ENCODE measurements at places on chromosomes 1 and 21.
A peak's percentile ranks its signal among the peaks of the same experiment; 100 is the strongest.

- no peak for DNase-seq
These were observed 270.8 kb downstream of the COL11A1 start for GRCh38 chr1:102837551-102837950.

GRCh38 chr1:79849388-79849787, 842.9 kb upstream of the ADGRL4 start:
- DNase-seq, result no peak

DNA sequence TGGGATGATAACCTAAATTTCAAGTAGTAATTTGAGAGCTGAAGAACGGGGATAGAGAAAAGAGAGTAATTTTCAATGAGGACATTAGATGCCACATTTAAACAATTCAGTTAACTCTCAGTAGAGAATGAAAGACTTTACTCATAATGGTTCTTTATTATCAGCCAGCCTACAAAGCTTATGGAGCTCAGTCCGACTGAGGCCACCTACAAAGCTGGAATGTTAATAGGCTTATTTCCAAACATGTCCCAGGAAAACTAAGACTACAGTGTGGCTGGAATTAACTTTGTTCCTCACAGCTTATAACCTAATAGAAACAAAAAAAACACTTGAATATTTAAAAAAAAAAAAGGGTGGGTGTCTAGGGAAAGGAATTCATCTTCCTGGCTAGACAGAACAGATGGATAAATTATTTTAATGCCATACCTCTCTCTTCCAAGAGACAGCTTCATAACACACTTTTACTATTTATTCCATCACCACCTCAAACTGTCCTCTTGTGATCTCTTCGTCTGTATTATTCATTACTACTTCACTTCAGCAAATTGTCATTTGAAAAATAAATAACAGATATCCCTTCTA, 9.8 kb downstream of the SLC19A2 start:
- peak; percentile 66 for DNase-seq

- DNase-seq, result no peak
These were observed 50.0 kb downstream of the CACHD1 start for GRCh38 chr1:64519901-64520300.

- DNase-seq, result no peak
These were observed 149.3 kb upstream of the ETV3 start for GRCh38 chr1:157287462-157287861.

DNA sequence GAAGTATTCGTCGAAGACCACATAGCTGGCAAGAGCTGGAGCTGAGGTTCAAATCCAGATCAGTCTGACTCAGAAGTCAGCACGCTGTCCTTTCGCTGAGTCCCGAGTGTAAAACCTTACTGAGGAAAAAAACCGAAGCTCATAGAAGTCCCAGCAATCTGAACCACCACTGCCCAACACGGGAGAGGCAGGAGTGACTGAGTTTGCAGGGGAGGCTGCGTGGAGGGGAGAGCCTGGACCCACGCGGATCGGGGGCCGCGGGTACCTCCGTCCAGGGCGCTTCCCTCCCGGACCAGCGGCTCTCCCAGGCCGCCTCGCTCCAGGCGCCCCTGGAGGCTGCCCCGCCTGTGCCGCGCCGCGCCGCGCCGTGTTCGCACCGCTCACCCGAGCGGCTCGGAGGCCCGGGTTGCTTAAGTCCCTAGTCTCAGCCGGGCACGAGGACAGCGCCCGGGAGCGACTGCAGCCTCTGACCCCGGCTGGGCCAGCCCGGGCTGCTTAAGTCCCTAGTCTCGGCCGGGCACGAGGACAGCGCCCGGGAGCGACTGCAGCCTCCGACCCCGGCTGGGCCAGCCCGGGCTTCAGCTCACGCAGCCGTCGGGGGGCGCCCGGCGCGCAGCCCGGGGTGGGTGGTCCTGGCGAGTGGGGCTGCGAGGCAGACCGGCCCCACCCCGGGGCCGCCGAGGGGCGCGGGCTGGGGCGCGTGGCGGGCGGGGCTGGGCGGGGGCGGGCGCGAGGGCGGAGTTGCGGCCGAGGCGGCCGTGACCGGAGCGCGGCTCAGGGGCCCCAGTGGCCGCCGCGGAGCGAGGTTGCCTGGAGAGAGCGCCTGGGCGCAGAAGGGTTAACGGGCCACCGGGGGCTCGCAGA, at the start of gene ADAMTSL4:
TSS of gene ADAMTSL4 (plus strand) at position 777 of the 864 bp plus-strand sequence. CDS start 2,881 bp downstream, outside the sequence.
- DNase-seq, result peak; percentile 33

DNA sequence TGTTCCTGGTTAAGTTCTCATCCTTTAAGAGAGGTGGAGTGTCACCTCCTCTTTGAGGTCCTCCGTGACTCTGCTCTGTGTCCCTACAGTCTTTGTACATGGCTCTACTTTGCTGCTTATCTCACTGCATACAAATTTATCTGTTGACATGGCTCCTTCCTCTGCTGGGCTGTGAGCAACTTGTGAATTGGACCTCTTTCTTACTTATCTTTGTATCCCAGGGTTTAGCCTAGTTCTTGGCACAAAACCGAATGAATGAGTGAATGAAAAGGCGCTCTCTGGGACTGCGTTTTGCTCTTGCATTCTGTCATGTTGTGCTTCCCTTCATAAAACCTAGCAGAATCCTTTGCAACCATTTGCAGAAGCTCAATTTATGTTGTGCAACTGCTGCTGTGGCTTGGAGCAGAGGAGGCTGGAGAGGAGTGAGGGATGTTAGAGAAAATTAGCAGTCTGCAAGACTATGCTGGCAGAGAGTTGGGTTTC, 12.4 kb downstream of the SLC26A9 start:
- no peak for DNase-seq

All from NCI-H1105 treated with DMSO at 0.1 percent for 48 hours (cell line).